ENCODE measurements at places on chromosomes 1 and 21.

DNA sequence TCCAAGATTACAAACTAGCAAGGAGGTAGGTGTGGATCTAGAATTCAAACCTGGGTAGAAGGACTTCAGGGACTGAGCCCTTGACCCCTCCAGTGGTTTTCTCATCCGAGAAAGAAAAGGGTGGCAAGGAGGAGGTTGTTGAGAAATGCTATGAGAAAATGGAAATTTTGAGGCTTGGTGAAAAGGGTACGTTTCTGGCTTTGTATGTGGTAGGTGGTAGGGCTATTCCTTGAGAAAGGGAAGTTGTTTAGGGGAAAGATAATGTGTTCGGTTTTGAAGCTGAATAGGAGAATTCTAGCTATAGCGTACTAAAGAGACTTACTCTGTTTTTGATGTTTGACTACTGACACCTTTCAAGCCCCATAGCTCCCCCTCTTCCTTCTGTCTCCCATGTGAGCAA, 133.8 kb downstream of the CNIH3 start:
- DNase-seq: no peak

GRCh38 chr1:85569122-85569521, 11.4 kb upstream of the CCN1 start:
- DNase-seq: no peak

GRCh38 chr1:182589520-182589919, 464 bp upstream of the RNASEL start:
- no peak for DNase-seq

DNA sequence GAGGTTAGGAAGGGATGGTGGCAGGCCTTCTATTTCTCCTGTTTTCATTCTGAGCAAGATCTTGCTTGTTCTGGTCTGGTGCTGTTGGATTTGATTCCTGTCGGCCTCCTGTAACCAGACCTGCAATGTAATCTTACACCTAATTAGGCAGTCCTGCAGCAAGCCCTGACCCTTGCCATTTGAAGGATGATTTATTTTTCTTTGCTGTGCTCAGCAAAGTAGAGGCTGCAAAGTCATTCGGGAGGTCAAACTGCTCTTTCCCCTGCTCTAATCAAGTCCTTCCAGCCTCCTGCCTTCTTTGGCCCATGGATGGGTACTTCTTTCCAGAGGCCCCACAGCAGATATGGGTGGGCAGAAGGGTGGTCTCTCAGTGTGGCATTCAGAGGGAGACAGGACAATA, 417.7 kb upstream of the USP24 start:
- no peak for DNase-seq

Data from stimulated activated CD8-positive, alpha-beta memory T cell treated with anti-CD3 and anti-CD28 coated beads, Interleukin-7, amount 100 ng/mL, for 4 hours (primary cell).